ENCODE measurements at places on chromosomes 16 and 17.

DNA sequence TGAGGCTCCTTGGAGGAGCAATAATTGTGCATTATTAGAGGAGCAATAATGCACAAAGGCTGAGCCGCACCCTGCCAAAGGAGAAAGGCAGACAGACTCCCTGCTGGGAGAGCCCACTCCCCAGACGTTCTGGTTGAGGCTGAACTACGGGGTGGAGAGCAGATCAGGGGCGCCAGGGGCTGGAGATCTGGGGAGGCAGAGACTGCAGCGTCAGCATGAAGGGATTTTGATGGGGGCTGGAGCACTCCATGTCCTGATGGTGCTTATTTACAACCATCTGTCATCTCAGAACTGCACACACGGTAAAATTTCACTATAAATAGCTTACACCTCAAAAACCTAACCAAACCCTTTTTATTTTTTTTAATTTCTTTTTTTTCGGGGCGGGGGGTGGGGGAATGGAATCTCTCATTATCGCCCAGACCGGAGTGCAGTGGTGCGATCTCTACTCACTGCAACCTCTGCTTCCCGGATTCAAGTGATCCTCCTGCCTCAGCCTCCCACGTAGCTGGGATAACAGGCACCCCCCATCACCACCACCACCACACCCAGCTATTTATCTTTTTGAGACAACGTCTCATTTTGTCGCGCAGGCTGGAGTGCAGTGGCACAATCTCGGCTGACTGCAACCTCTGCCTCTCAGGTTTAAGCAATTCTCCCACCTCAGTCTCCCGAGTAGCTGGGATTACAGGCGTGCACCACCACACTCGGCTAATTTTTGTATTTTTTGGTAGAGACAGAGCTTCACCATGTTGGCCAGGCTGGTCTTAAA is 4.3 kb upstream of the C16orf95 start:
- DNase-seq: no peak

DNA sequence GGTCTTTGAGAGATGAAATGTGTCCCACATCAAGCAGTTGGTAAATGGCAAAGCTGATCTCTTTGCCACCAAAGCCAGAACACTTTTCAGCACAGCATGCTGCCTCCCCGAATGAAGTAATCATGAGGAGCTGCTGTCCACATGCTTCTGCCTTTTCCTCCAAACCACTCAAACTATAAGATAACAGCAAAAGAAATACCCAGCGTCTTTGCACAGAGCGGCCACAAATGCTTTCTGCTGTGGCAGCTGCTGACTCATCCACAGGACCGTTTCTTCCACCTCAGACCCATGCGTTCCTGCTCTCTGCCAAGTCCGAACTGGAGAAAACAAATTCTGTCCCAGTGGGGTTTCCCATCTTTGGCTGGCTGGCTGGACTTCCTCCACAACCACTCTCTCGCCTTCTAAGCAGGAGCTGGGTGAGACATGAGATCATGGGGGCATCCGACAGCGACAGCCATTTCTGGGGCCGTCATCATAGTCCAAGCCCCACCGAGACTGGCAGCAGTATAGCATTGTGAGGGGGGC is 27.1 kb downstream of the TBC1D3B start:
- no peak for DNase-seq

DNA sequence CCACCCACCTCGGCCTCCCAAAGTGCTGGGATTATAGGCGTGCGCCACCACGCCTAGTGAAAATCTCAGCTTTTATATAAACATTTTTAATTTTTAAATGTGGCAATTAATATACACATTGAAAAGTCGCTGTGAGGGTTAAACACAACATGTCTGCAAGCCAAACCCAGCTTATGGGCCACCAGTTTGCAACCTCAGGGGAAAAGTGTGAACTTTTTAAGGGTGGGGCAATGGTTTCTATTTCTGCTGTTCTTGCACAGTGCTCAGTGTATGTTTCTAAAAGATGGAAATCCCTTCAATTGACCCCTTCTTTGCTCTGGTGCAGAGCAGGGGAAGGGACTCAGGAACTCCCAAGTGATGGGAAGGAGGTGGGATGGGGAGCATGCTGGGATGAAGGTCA is 18.3 kb upstream of the SUPT4H1 start:
- DNase-seq: no peak

- DNase-seq: no peak
Measured at GRCh38 chr17:31200287-31200686, 96.8 kb downstream of the OMG start.

DNA sequence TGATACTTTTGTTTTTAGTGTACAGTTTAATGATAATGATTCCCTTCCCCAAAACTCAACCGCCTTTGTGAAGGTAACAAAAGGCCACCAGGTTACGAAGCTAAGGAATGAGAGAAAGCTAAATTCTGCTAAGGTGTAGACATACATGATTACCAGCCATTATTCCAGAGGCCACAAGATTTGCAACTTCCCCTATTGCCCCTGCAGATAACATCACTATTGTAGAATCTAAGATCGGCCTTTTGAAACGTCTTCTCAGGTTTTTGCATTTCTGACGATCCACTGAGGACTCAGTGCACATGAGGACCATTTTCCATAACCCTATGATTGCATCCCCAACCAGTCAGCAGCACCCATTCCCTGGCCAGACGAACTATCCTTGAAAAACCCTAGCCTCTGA is 33.9 kb upstream of the SNN start:
- no peak for DNase-seq

DNA sequence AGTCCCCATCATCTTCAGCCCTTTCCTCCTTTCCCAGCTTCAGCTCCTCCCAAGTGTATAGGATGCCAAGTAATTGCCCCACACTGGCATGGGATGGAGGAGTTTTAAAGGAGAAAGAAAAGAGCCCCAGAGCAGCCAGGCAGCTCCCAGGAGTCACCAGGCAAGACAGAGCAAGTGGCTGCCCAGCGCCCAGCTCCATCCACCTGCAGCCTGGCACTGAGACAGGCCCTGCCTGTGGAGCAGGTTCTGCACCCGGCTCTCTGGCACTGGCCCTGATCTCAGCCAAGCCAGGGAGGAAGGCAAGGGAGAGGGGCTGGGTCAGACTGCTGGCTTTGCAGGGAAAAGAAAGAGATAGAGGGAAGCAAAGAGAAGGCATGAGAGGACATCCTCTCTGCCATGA is 21.7 kb downstream of the FOXN1 start:
- no peak for DNase-seq

DNA sequence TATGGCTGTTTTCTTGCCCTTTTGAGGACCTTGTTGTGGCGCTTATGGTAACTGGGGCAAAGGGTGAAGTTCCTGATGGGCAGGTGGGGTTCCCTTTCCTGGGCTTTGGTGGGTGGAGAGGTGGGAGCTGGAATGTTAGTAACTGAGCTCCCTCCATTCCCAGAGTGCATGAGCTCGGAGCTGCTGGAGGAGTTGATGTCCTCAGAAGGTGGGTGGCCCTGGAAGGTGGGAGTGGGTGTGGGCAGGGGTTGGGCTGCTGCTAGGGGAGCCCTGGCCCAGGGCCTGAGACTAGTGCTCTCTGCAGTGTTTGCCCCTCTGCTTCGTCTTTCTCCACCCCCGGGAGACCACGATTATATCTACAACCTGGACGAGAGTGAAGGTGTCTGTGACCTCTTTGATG is 1.2 kb upstream of the ELMO3 start:
- no peak for DNase-seq

GRCh38 chr16:89373355-89374110 is 116.8 kb downstream of the ANKRD11 start:
- no peak for DNase-seq

DNA sequence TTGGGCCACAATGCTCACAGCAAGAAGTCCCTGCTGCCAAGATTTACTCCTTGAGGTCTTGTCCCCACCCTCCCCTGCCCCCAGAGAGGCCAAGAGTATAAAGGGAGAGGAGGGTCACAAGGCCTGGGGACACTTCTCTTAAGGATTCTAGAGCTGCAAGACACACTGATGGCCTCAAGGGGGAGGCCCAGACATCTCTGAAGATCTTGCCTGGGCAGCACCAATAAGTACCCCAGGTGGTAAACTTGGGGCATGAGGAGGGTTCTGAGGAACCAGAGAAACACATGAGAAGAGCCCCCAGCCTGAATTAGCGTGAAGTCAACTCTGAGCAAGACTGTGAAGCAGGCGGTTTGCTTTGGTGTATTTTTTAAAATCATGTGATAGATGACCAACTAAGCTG is 26.8 kb upstream of the MTMR4 start:
- no peak for DNase-seq

DNA sequence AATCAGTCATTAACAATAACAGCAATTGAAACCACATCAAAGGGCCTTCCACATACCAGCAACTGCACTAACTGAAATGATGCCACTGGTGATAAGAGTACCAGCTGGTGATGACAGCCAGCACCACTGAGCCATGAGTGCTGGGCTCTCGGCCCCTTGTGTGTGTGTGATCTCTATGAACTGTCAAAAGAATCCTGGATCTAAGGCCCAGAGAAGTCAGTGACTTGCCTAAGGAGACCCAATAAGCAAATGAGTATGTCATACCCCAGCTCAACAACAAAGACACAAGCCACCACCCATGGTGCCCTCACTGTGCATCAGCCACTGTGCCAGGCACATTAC is 220.9 kb downstream of the ZNF423 start:
- no peak for DNase-seq

DNA sequence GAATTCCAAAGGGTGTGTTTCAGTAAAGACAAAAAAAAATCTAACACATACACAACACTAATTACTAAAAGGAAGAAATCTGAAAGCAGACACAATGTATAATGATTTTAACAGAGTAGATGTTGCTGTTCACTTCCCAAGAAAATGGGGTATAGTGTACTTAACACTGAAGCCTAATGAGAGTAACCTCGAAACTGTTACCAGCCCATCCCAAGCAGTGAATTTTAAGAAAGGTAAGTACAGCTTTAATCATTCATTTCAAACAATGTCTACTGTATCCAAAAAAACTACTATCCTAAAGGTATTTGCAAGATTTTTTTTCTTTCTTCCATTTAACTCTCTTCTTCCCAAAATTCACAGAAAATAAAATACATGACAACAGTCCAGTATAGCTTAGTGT is 8.3 kb downstream of the GRB2 start:
- no peak for DNase-seq

- DNase-seq: peak; percentile 21
Measured at GRCh38 chr17:64133546-64134215, 3.7 kb upstream of the ERN1 start.

DNA sequence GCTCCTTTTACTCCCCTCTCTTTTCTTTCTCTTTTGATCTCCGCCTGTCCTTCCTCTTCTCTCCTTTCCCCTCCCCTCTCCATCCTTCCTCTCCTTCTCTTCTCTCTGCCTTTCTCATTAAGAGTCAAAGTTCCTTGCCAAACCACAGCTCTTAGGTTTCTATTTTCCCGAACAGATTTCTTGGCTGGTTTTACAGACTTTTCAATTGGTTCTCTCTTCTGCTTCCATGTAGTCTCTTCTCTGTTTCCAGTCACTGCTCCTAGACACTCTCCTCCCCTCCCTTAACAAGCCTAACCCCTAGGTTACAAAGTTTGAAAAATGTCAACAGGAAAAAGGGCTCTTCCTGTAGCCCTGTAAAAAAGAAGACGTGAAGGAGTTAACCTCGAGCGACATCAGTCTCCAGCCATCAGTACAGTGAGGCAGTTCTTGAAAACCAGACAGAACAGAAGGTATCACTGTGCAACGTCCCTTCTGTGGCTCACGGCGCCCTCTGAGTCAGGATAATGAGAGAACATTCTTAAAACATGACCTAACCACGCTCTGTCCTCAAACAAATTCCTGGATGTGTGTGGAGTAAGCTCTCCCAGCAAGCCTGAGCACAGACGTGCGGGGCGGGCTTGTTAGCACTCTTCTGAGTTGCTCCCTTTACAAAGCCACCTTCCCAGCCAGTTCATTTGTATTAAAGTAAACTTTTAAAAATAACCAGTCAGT is 11.6 kb upstream of the MARCHF10 start:
- DNase-seq: no peak

- DNase-seq: no peak
Measured at GRCh38 chr16:669666-670065, 1.7 kb downstream of the RHOT2 start.

DNA sequence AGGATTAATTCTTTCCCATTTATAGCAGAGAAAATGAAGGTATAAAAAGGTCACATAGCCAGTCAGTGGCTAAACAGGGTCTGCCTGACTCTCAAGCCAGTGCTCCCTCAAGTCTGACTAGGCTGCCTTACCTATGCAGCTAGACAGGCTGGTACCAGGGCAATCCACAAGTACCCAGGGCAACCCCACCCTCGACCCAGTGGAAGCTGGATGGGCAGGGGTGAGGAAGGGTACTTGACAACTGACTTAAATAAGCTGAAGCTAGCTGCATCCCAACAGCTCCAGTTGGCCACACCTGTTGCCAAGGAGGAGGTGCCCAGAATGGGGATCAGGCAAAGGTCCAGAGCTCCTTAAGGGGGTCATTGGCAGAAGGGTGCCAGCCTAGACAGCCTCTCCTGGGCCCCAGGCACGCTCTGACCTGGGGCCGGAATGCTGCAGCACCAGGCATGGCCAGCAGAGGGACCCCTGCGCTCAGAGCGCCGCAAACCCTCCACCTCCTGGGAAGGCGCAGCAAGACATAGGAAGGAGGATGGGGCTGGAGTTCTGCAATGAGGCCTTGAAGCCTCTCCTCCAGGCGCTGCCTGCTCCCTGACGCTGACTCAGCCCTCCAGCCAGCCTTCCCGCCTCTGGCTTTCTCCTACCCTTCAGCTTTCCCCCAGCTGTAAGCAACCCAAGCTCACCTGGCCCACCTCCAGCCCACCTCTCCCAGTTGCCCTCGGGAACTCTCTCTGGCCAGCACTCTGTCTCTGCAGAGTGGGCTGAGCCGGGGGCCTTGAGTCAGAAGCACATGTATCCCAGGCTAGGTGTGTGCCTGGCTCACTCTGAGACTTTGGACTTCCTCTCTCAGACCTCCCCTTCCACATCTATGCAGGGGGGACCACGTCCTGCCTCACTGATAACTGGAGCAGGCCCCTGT is 28.8 kb downstream of the MPP2 start:
- DNase-seq: peak; percentile 46

GRCh38 chr17:82294064-82294773 is 20.7 kb upstream of the CSNK1D start:
- DNase-seq: no peak

GRCh38 chr17:16870253-16871245 is 101.4 kb downstream of the TNFRSF13B start:
- no peak for DNase-seq

DNA sequence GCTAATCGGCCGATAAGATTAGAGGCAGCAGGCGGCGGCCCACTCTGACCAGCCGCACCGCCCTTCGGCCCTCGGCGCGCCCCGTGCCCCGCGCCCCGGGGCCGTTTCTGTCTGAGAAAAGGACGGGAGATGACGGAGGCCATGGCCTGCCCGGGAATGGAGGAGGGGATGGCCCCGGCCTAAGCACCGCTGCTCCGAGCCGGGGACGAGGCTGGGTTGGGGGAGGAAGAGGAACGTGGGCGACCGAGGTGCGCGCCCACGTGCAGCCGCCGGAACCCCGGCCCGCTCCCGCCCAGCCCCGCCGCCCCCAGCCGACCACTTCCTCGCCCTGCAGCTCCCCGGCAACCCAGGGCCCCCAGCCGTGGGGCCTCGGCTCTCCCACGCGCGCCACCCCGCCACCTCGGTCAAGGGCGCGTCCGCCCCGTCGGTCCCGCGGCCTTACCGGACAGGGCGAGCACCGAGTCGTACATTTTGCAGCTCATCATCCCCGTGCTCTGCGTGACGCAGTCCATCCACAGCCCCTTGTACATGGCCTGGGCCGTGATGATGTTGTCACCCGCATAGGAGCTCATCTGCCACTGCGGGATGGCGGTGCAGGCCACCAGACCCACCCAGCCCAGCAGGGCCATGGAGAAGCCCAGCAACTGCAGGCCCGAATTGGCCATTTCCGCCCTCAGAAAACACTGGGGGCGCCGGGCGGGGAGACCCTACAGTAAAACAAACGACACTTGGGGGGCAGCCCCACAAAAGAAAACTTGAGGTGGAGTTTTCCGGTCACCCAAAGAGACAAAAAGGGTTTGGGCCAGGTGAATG is 693 bp downstream of the CLDN7 start:
- peak; percentile 33 for DNase-seq

GRCh38 chr17:75270218-75270965 is 639 bp downstream of the MIF4GD start:
- no peak for DNase-seq

Data from CD4-positive, CD25-positive, alpha-beta regulatory T cell (primary cell).